ENCODE measurements at places on chromosomes 3 and 15.

DNA sequence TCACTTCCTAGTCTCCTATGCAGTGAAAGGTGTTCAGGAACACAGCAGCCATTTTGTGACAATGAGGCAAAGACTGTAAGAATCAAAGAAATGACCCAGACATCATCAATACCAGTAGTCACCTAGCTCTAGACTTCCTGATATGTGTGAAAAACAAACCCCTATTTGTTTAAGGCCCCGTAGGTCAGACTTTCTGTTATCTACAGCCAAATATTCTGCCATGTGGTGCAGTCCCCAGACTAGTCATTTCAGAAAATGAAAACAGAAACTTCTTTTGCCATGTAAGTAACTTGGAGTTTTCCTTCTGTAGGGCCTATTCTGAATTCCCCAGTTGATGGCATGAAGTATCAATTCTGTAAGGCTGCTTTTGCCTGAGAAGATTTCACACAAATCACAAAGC is 181.7 kb upstream of the SNTN start:
- no peak for DNase-seq

DNA sequence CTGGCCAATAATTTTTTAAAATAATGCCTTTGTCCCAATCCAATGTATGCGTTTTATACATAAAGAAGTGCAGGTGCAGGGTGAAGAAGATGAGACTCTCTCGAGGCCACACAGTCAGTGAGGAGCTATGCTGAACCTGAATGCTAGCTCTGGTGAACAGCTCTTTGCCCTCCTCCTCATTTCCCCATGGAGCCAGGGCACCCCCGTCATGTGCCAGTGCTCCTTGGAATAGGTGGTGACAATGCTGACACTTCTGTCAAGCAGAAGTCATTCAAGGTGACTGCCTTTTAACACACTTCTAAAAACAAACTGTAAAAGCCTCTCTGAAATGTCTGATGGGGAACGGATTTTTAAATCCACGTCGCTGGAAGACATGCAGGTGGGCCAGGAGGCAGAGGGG is 162.4 kb upstream of the WNT5A start:
- no peak for DNase-seq

DNA sequence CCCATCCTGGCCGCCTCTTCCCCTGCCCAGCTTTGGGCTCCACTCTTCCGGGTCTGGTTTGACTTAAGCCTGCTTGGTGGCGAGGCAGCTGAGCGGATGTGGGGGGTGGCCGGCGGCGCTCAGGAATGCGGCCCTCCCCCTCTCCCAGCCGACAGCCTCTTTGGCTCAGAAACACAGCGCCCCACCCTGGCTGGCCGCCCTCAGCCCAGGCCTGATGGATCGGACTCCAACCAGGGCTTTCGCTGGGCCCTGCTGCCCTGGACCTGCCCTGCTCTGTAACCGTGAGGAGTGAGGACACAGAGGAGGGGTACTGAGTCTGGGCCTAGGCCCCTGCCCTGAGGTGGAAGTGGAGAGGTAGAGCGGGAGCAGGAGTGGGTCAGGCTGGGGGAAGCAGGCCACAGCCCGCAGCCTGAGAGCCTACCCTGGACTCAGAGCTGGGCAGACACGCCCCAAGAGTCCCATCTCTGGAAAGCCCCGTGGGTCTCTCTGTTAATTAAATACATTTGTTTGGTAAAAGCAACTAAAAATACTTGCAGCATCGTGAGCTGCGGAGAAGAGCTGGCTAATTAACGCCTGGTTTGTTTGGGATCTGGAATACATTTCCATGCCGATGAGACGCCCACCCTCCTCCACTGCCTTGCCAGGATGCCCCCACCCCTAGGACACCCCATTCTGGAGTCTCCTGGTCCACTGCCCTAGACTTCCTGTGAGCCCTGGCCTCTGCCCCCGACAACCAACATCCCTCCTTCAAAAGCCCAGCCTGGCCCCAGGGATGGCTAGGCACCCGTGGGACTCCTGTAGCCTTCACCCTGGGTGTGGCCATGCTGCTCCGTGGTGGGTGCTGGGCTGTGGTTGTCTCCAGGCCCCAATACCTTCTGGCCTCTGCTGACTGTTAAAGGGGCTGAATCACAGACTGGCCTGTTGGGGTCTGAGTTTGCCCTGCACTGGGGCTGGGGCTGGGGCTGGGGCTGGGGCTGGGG is 19.6 kb downstream of the PLXNA1 start:
- no peak for DNase-seq

- no peak for DNase-seq
These were observed 8.4 kb downstream of the GOLM2 start for GRCh38 chr15:44296625-44297524.

- DNase-seq, result no peak
These were observed 54.9 kb downstream of the ANP32A start for GRCh38 chr15:68765602-68766368.

- no peak for DNase-seq
These were observed 26.2 kb downstream of the TRAK1 start for GRCh38 chr3:42117175-42118008.

DNA sequence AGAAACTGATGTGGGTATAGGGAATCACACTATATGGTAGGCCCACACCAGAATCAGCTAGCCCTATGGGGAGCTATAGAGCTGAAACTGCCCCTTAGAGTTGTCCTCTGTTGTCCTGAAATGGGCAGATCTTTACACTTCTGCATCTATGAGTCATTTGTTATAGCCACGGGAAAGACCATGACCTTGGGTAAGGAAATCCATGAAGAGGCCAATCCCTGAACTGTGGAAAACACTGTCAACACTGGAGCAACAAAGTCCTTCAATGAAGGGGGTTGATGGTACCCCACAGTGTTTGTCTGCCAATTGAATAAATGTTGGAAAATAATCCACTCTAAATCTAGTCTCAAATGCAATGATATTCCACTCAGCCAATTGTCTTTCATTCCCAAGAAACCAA is 5.2 kb upstream of the CD200R1 start:
- DNase-seq, result no peak

- no peak for DNase-seq
These were observed 231.5 kb upstream of the FEZF2 start for GRCh38 chr3:62604751-62605351.

- DNase-seq, result no peak
These were observed 35.7 kb upstream of the IGF1R start for GRCh38 chr15:98612490-98613110.

- no peak for DNase-seq
These were observed 67.4 kb downstream of the RHCG start for GRCh38 chr15:89429023-89429422.

- DNase-seq, result no peak
These were observed 284.6 kb upstream of the RARB start for GRCh38 chr3:25143356-25144025.

GRCh38 chr3:194481525-194482195 is 5.1 kb downstream of the ATP13A3 start:
- DNase-seq, result no peak

GRCh38 chr15:77181305-77182074 is 110.6 kb upstream of the TSPAN3 start:
- no peak for DNase-seq

GRCh38 chr15:22866079-22866478 is 27.6 kb downstream of the NIPA2 start:
- DNase-seq, result no peak

DNA sequence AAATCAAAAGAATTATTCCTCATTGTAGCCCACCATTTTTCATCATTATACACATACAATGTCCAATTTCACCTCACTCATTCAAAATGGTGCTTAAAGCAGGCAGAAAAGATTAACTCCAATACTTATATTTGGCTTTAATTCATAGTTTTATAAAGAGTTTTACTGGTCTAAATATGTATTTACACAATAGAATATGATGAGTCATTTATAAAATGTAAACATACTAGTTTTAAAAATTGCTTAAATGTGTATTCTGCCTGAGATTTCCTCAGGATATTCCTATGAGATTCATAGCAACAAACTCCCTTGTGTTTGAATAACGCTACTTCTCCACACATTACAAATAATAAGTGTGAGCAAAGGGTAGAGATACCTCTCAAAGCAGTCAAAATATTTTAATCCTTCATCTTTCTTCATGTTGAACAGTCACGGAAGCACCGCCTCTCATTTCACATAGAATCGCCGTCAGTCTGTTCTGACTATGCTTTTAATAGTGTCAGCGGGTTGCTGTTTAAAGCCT is 75.7 kb upstream of the GBE1 start:
- no peak for DNase-seq

- DNase-seq, result no peak
These were observed 66.3 kb upstream of the LRTM1 start for GRCh38 chr3:54994111-54994513.

GRCh38 chr3:157405457-157405856 is 31.2 kb upstream of the PTX3 start:
- no peak for DNase-seq

DNA sequence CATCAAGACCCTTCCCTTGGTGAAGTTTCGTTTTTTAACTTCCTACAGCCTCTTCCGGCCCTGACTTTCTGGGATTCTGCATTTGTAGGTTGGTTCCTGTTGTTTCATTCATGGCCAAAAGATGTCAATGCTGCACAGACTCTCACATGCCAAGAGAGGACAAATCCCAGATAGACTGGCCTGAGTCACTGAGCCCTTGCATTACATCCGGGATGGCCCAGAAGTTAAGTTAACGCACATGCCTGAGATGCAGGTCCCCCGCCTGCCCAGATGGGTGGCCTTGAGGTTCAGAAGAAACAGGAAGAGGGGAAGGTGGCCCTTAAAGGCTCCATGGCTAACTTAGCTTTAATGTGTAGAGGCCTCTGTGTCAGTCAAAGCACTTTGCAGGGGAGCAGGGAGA is 51.6 kb upstream of the SRGAP3 start:
- no peak for DNase-seq

GRCh38 chr15:74903676-74904075 is 3.0 kb downstream of the FAM219B start:
- DNase-seq, result no peak

DNA sequence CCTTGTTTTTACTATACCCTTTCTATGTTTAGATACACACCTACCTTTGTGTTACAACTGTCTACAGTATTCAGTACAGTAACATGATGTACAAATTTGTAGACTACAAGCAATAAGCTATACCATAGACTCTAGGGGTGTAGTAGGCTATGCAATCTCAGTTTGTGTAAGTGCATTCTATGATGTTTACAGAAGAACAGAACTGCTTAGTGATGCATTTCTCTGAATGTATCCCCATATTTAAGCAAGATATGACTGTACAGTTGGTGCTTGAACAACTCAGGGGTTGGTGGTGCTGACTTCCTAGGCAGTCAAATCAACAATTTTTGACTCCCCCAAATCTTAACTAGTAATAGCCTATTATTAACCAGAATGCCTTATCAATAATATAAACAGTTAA is 467.1 kb upstream of the TGFBR2 start:
- no peak for DNase-seq

- DNase-seq, result no peak
These were observed 79.3 kb upstream of the ALDH1L1 start for GRCh38 chr3:126259411-126260391.

DNA sequence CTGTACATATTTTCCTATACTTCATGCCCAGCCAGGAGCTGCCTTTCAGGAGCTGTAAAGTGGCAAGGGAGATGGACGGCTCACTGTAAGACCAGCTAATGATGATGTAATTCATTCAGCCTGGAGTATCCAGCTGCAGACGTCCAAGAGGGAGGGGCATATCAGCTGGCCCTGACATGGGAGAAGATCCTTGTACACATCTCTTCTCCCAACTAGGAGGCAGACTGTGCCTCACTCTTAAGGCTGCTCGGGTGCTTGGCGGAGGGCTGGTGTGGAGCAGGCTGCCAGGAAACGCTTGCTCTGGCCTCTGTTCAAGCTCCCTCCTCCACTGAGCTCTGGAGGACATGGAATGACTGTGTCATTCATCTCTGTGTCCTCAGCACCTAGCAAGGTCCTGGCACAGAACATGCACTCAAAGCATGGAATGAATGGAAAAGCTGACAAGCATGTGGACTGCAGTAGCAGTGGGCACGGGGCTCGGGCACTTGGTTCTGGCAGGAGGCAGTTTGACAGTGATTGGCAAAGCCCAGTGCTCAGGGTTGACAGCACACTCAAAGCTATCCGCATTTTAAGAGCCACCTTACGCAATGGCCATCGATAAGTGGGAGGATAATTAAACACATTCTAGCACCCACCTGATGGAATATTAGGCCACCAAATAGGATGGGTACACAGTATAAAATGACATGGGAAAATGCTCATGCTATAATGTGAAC is 72.4 kb downstream of the TBC1D2B start:
- DNase-seq, result no peak

GRCh38 chr3:105904251-105904650 is 35.4 kb upstream of the CBLB start:
- DNase-seq, result no peak

Measured in CD4-positive, alpha-beta T cell (primary cell).